T-helper 1 cell (primary cell): ENCODE measurements at places on chromosomes 6 and 20.

- no peak for DNase-seq
Measured at GRCh38 chr6:98107801-98108200, 726.6 kb upstream of the POU3F2 start.

DNA sequence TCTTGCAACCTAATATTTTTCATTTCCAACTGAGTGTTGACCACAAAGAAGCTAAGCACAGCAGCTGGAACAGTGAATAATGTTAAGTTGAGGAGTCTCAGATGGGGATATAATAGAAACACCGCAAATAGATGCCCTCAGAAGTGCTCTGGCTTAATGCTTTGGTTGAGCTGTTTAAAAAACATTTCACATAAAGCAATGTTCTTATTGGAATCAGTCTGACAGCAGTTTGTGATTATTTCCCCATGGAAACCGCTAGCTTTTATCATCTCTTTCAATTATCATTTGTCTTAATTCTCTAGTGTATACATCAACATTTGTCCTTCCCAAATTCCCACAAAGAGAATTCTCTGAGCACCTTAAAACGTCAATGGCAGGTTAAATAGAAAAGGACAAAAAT, 30.8 kb downstream of the METTL24 start:
- no peak for DNase-seq

DNA sequence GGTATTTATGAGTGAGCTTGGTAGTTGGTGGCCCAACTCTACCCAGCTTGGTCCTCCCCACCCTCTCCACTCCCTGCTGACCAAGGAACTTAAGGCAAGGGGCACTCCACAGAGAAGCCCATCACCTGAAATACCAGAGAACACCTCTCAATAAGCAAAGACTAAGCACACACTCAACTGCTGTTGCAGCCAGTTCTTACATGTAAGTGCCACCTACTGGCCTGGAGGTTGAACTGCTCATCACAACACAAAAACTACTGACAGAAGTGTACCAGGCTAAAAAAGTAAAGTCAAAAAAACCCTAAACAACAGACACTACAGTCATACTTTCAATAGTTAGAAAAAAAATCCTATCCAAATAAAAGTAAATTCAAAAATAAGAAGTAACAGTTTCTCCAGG, 146.2 kb downstream of the FAM83B start:
- DNase-seq, result no peak

GRCh38 chr6:3696525-3697088, 54.9 kb downstream of the PXDC1 start:
- DNase-seq, result no peak

DNA sequence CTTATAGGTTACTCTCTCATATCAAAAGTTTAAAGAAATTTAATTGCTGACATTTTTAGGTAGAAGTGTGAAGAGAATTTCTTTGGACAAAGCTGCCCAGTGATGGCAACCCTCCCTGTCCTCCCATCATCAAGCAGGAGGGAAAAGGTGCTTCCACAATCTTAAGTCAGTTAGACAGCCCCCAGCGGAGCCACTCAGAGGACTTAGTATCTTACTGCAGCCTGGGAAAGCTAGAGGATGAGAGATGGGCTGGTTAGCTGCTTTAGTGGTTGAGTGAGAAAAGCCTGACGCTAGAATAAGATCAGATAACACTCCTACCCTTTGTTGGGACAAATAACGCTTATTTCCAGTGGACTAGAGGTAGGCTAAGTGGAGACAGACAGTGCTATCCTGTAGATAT, 227.1 kb downstream of the RFPL4B start:
- no peak for DNase-seq

GRCh38 chr6:36241728-36242127, 28.1 kb upstream of the PNPLA1 start:
- no peak for DNase-seq

GRCh38 chr6:36566418-36566905, 19.2 kb upstream of the STK38 start:
- DNase-seq, result no peak
